ENCODE measurements at places on chromosomes 12 and 14.
A peak's percentile ranks its signal among the peaks of the same experiment; 100 is the strongest.

DNA sequence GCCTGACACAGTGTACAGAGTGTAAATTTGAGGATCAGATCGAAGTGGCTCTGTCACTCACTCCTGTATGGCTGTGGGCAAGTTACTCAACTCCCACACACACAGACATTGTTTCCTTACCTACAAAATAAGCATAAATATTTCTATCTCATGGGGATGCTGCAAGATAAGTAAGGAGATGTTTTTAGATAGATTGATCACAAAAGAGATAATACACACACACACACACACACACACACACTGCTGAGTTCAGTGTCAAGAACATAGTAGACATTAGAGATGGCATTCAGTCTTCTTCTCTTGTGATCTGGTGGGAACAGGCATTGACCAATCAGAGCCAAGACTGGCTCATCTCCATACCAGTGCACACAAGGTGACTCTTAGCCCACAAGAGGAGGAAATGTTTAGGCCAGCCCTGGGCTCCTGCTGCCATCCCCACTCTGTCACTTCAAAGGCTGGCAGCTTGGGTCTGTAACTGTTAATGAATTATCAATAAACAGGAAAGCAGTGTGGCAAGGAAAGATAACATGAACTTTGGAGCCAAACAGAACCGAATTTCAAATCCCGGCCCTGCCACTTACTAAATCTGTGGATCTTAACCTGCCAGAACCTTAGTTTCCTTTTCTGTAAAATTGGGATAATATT lies 3.4 kb upstream of the RNASE8 start:
- no peak for DNase-seq

GRCh38 chr14:102985665-102986064 lies 63.2 kb downstream of the AMN start:
- DNase-seq, result peak; percentile 27

GRCh38 chr12:11840366-11840765 lies 190.9 kb downstream of the ETV6 start:
- DNase-seq, result no peak

GRCh38 chr12:124484067-124484466 lies 83.3 kb downstream of the NCOR2 start:
- DNase-seq, result no peak

- no peak for DNase-seq
Measured at GRCh38 chr14:86858591-86858990, 1134.4 kb downstream of the GALC start.

- no peak for DNase-seq
Measured at GRCh38 chr14:55138091-55138490, 9.0 kb downstream of the LGALS3 start.

DNA sequence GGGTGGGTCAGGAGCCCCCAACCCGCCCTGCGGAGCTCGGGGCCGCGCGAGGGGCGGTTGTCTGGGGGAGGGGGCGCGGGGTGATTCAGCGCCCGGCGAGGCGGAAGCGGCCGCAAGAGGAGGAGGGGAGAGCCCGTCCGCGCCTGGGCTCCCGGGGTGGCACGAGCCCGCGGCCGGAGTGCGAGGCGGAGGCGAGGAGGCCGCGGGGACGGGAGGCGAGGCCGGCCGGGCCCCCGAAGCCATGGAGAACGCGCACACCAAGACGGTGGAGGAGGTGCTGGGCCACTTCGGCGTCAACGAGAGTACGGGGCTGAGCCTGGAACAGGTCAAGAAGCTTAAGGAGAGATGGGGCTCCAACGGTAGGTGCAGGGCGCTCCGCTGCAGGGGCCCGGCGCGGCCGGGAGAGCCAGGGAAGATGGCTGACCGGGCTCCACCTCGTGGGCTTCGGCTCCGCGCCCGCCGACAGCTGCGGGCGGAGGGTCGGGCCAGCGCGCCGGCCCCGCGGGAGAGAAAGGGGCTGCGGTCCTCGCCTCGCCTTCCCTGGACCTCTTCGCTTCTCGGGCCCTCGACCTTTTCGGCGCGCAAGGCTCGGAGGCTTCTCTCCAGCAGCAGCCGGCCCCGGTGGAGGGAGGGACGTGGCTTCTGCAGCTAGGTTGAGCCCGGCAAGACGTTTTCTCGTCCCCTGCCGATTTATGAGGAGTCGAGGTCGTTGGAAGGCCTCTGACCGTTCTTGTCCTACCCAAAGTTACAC lies 677 bp downstream of the ATP2A2 start:
- peak; percentile 92 for DNase-seq
